ENCODE measurements at places on chromosomes 5 and 9. TPM values are rescaled to one million over a fixed set of nuclear protein-coding genes. Genes with fewer than 3 reads are reported as not detected.

- H3K4me1 ChIP-seq = peaks cover 12% of the 10 kb centered on the region
- H3K4me3 ChIP-seq = no peak overlapping the region
- no peaks in the 10 kb centered on the region for H3K36me3 ChIP-seq
- peak overlapping the region; percentile 76 for H3K27ac ChIP-seq
Measured at GRCh38 chr5:80109646-80110478, 74.7 kb downstream of the THBS4 start.

- no peaks in the 10 kb centered on the region for H3K4me1 ChIP-seq
- H3K27me3 ChIP-seq = no peaks in the 10 kb centered on the region
- peaks cover 66% of the 10 kb centered on the region for H3K36me3 ChIP-seq
Measured at GRCh38 chr9:128895556-128895955, 13.6 kb downstream of the LRRC8A start.

Gene AFAP1L1
- total RNA-seq = 0.55 TPM

Gene PKD2L2
- total RNA-seq = not detected

Gene OTP
- not detected for total RNA-seq

- no peak overlapping the region for H3K27ac ChIP-seq
- peaks cover 8% of the 10 kb centered on the region for H3K4me1 ChIP-seq
- no peak overlapping the region for H3K4me3 ChIP-seq
- H3K27me3 ChIP-seq = no peaks in the 10 kb centered on the region
- DNase-seq = no peak
- H3K36me3 ChIP-seq = peaks cover 60% of the 10 kb centered on the region
Measured at GRCh38 chr5:95727764-95728191, 3.4 kb upstream of the RHOBTB3 start.

Gene DDX46
- total RNA-seq = 75.1 TPM

Gene TMEM174
- total RNA-seq = not detected

GRCh38 chr5:132797651-132798050, 15.5 kb upstream of the SOWAHA start:
- H3K4me3 ChIP-seq = no peak overlapping the region
- H3K27me3 ChIP-seq = peaks cover 11% of the 10 kb centered on the region
- H3K4me1 ChIP-seq = peaks cover 7% of the 10 kb centered on the region
- no peaks in the 10 kb centered on the region for H3K36me3 ChIP-seq
- no peak for DNase-seq
- H3K27ac ChIP-seq = no peak overlapping the region

GRCh38 chr5:37667846-37668245, 172.0 kb downstream of the GDNF start:
- no peaks in the 10 kb centered on the region for H3K27me3 ChIP-seq
- no peak overlapping the region for H3K4me3 ChIP-seq
- no peak overlapping the region for H3K27ac ChIP-seq
- no peaks in the 10 kb centered on the region for H3K36me3 ChIP-seq
- no peak for DNase-seq

GRCh38 chr5:107418071-107418470, 252.7 kb downstream of the EFNA5 start:
- no peak overlapping the region for H3K27ac ChIP-seq
- H3K36me3 ChIP-seq = peaks cover 29% of the 10 kb centered on the region
- DNase-seq = no peak
- H3K4me3 ChIP-seq = no peak overlapping the region

DNA sequence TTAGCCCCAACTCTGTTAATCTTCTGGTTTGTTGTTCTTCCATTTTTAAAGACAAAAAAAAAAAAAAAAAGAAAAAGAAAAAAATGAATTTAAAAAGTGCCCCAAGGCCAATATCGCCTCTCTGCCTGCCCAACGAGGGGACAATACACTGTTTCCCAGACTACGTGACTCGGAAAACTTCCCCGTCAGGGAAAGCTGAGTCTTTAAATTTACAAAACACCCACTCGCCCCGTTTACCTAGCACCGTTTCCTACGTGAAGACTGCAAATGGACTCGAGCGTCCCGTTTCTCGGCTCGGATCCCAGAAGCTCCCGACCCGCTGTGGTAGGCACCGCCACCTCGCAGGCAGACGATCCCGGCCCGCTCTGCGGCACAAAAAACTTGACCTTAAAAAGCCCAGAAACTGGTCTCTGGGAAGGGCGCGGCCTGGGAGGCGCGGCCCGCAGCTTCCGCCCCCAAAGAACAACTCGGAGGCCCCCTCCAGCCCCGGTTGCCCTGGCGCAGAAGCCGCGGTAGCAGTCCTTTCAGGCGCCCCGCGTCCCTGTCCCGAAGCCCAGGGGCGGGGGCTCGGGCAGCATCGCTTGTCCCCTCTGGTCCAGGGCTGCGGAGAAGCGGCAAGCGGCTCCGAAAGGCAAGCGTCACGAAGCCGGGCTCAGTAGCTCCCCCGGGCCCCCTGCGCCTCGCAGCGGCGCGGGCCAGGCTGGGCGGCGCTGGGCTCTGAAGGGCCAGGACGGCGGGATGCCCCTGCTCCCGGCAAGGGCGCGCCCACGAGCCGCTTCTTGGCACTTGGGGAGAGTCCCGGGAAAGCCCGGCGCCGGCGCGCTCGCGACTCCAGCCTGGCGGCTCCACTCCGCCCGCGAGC, at the start of gene GCNT4:
Gene GCNT4, minus strand, starts transcription at position 367 of the 862 bp plus-strand sequence. CDS start 22,521 bp downstream, outside the sequence.
- peak within 1 kb of the TSS; percentile 84 for H3K4me3 ChIP-seq
- DNase-seq = peak; percentile 81
- H3K4me1 ChIP-seq = peaks cover 10% of the 10 kb centered on the region
- H3K27me3 ChIP-seq = peaks cover 23% of the 10 kb centered on the region
- no peaks in the 10 kb centered on the region for H3K36me3 ChIP-seq
- H3K27ac ChIP-seq = no peak within 1 kb of the TSS

Gene PHYHD1
- total RNA-seq = 15.5 TPM

DNA sequence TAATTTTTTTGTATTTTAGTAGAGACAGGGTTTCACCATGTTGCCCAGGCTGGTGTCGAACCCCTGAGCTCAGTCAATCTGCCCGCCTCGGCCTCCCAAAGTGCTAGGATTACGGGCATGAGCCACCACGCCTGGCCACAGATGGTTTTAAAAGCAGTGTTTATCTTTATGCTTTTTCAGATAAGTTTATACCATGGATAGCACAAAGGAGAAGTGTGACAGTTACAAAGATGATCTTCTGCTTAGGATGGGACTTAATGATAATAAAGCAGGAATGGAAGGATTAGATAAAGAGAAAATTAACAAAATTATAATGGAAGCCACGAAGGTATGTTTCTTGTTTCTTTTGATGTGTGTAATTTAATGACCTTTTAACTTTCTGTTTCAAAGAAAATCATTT, 35.1 kb downstream of the POLK start:
- DNase-seq = no peak
- H3K36me3 ChIP-seq = no peaks in the 10 kb centered on the region
- no peak overlapping the region for H3K4me3 ChIP-seq
- H3K4me1 ChIP-seq = no peaks in the 10 kb centered on the region

GRCh38 chr9:125805057-125805456, 57.9 kb downstream of the PBX3 start:
- no peak for DNase-seq
- no peaks in the 10 kb centered on the region for H3K4me1 ChIP-seq
- no peak overlapping the region for H3K4me3 ChIP-seq
- peaks cover 14% of the 10 kb centered on the region for H3K36me3 ChIP-seq

- DNase-seq = no peak
Measured at GRCh38 chr5:66516550-66516949, 79.6 kb upstream of the MAST4 start.

- H3K36me3 ChIP-seq = no peaks in the 10 kb centered on the region
- H3K4me3 ChIP-seq = no peak overlapping the region
- H3K27ac ChIP-seq = no peak overlapping the region
- H3K27me3 ChIP-seq = no peaks in the 10 kb centered on the region
Measured at GRCh38 chr5:115098041-115098702, 71.5 kb downstream of the TRIM36 start.

- no peak for DNase-seq
- no peak overlapping the region for H3K27ac ChIP-seq
Measured at GRCh38 chr5:32346869-32347268, 34.1 kb upstream of the MTMR12 start.

DNA sequence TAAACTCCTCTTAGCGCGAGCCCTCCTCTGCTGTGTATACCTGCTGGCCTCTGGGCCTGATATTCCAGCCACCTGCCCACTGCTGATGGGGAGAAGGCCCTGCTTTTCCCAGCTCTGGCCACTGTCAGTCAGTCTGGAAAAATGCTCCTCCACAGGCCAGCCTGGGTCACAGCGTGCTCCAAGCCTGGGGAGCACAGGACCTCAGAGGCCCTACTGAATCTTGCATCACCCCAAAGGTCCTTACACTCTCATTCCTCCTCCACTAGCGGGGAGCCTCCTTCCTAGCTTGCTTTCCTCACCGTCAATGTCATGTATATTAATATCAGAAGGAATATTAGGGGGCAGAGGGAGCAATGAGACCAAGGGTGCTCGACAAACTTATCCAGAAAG, 73.7 kb downstream of the SHB start:
- H3K27me3 ChIP-seq = no peaks in the 10 kb centered on the region
- H3K4me3 ChIP-seq = no peak overlapping the region
- H3K36me3 ChIP-seq = peaks cover 54% of the 10 kb centered on the region
- peak overlapping the region; percentile 7 for H3K27ac ChIP-seq

GRCh38 chr5:107361945-107362344, 308.8 kb downstream of the EFNA5 start:
- no peak overlapping the region for H3K4me3 ChIP-seq
- no peaks in the 10 kb centered on the region for H3K27me3 ChIP-seq
- H3K36me3 ChIP-seq = no peaks in the 10 kb centered on the region
- peaks cover 4% of the 10 kb centered on the region for H3K4me1 ChIP-seq

GRCh38 chr5:12777342-12777741, 873.1 kb upstream of the CTNND2 start:
- no peaks in the 10 kb centered on the region for H3K36me3 ChIP-seq
- no peaks in the 10 kb centered on the region for H3K27me3 ChIP-seq
- H3K4me3 ChIP-seq = no peak overlapping the region
- no peaks in the 10 kb centered on the region for H3K4me1 ChIP-seq

DNA sequence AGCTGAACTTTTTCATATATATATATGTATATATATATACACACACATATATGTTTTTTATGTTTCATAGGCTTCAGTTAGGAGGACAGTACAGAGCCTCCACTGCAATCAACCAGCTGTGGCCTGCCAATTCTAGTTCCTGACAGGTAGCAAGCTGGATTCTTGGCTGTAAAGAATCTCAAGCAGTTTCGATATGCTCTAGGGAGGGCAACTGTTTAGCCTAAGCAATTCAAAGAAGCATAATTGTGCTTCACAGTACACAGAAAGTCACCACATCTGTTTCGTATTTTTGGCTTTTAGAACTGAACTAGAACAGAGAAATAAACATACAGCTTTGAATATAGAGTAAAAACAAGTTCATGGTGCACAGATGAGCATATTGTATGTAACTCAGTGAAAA, 152.4 kb upstream of the ARRDC3 start:
- H3K4me1 ChIP-seq = no peaks in the 10 kb centered on the region
- H3K27ac ChIP-seq = no peak overlapping the region
- DNase-seq = no peak
- no peaks in the 10 kb centered on the region for H3K27me3 ChIP-seq
- no peak overlapping the region for H3K4me3 ChIP-seq

Gene ADAMTSL1
- 0.19 TPM for total RNA-seq

Gene GADD45G
- total RNA-seq = 5.6 TPM

Gene GPR150
- 0.13 TPM for total RNA-seq

DNA sequence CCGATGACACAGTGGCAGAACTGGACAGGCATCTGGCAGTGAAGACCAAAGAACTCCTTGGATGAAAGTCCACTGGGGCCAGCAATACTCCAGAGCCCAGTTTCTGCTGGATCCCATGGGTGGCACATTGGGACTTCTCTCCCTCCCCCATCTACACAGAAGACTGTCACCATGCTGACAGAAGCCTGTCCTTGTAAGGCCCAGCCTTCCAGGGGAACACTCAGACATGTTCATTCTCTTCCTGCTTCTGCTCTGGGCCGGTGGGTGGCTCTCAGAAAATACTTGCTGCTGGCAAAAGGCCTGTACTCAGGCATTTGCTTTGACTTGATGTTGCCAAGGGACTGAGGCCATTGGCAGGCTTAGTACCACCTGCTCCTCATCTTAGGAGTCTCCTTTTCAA, 48.3 kb upstream of the PTGS1 start:
- no peak overlapping the region for H3K4me3 ChIP-seq
- no peaks in the 10 kb centered on the region for H3K27me3 ChIP-seq
- H3K36me3 ChIP-seq = peaks cover 26% of the 10 kb centered on the region
- DNase-seq = peak; percentile 26
- H3K27ac ChIP-seq = no peak overlapping the region

DNA sequence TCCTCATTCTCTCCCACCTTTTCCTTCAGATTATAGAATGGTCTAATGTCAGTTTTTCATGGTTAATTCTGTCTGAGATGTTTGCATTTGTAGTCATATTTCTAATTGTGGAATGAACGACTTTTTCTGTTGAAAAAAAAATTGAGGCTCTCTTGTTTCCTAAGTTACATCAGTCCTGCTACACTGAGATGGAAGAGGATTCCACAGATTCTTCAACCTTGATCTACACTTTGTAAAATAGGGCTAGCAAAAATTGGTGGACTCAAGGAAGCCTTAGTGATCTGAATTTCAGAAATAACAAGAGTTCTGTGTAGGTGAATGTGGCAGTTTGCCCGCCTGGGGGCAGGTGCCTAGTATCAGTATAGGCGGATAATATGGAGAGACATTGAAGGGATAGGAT, 51.9 kb downstream of the ERBIN start:
- no peak overlapping the region for H3K27ac ChIP-seq
- DNase-seq = no peak
- H3K27me3 ChIP-seq = no peaks in the 10 kb centered on the region
- peaks cover 4% of the 10 kb centered on the region for H3K4me1 ChIP-seq
- no peak overlapping the region for H3K4me3 ChIP-seq

DNA sequence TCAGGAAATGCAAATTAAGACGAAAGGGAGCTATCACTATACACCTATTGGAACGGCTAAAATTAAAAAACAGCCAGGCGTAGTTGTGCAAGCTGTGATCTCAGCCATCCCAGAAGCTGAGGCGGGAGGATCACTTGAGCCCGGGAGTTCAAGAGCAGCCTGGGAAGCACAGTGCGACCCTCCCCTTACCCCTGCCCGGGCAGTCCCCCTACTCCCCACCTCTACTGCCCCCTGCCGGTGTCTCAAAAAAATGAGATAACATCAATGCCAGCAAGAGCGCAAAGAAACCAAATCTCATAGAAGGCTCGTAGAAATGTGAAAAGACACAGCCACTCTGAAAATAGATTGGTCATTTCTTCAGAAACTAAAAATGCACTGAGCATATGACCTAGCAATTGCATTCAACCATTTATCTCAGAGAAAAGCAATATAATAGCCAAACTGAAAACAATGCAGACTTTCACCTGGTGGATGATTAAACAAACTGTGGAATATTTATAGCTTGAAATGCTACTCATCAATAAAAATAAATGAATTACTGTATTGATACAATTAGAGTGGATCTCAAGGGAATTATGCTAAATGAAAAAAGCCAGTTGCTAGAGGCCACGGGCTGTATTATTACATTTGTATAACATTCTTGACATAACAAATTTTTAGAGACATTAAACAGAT, 20.6 kb downstream of the OR2V2 start:
- no peaks in the 10 kb centered on the region for H3K4me1 ChIP-seq
- H3K4me3 ChIP-seq = peak overlapping the region; percentile 88
- peaks cover 59% of the 10 kb centered on the region for H3K27me3 ChIP-seq
- DNase-seq = peak; percentile 95
- no peaks in the 10 kb centered on the region for H3K36me3 ChIP-seq
